Activated CD4-positive, CD25-positive, alpha-beta regulatory T cell treated with anti-CD3 and anti-CD28 coated beads, Interleukin-2, amount 50 U/mL, for 24 hours (primary cell): ENCODE measurements at places on chromosomes 12 and 14.

DNA sequence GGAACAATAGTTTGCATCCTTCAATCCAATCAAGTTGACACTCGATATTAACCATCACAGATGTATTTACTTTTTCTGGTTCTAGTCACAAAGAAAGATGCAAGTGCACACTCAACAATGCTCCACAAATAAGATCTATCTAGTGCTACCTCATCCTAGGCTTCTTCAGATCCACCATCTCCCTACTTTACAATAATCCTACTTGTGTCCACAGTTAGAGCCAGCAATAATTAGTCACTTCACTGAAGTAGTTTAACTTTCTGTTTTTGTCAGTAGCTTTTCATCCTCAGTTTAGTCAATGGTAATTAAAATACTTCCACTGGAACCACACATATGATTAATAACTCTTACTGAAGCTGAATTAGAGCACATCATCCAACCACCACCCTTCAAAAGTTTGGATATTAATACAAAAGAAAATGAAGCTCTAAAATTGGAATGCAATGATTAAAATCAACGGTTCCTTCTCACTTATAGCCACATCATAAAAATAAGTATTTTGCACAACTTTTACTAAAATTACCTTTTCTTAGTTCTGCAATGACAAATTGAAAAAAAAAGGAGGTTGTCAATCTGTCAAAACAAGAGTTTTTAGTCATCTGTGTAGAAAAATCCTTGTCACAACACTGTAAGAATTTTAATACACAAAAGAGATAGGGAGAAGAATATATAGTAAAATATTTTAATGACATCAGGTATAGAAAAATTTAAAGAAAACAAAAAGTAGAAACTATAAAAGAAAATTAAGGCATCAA is 28.2 kb upstream of the SNRPF start:
- ATAC-seq = no peak

DNA sequence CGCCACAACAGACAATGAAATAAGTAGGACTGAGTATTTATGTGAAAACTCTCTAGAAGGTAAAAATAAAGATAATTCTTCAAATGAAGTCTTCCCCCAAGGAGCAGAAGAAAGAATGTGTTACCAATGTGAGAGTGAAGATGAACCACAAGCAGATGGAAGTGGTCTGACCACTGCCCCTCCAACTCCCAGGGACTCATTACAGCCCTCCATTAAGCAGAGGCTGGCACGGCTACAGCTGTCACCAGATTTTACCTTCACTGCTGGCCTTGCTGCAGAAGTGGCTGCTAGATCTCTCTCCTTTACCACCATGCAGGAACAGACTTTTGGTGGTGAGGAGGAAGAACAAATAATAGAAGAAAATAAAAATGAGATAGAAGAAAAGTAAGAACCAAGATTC is 82.7 kb downstream of the VEZT start:
- ATAC-seq = no peak

DNA sequence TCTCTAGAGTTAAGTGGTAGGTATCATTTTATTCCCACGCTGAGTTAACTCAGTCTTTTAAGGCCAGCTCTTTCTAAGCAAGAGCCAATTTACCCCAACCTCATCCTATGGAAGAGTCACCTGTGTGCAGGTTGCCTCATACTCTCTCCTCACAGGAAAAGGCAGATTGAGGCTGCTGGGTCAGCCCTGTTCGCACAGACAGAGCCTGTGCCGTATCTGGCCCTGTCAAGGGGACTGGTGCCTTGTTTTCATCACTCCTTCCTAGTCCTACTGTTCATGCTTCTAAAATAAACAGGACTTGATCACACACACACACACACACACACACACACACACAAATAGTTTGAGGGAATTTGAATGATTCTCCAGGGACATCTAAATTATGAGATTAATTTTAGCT is 285.0 kb downstream of the SLC6A15 start:
- ATAC-seq = no peak

- no peak for ATAC-seq
Observed at GRCh38 chr14:89697281-89698060, 257.1 kb downstream of the EFCAB11 start.

DNA sequence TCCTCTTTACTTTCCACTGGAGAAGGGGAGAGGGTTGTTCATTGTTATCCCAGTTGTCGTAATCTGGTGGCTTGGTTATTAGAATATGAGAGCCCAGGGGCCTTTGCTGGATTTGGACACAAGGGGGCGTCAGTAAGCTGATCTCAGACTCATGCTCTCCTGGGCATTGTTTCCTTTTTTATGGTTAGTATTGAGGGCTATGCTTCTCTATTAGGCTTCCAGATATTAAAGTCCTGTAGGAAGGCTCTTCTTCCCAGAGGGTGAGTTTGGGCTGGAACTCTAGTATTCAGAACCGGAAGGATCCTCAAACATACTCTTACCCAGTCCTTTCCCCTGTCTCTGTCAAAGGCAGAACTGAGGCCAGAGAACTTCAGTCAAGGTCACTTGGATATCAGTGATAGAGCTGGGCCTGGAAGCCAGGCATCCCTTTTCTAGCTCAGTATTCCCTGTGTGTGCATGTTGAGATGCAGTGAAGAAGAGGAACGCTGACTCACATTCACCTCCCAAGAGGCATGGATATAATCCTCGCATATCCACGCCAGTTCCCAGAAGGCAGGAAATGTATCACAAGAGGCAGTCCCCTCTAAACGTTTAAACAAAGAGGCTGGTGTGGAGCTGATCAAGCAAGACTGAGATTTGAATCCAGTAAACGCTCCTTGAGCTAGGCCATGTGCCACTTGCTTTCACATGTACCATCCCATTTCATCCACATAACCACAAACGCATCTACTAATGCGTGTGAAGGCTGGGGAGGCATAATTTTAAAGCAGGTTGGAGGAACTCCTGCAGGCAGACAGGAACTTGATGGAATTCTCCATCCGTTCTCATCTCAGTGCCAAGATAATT is 41.6 kb downstream of the UBE3B start:
- no peak for ATAC-seq

- no peak for ATAC-seq
Observed at GRCh38 chr14:85027681-85028370, 502.1 kb upstream of the FLRT2 start.

GRCh38 chr12:72368298-72368697 is 96.1 kb downstream of the TRHDE start:
- ATAC-seq = no peak

DNA sequence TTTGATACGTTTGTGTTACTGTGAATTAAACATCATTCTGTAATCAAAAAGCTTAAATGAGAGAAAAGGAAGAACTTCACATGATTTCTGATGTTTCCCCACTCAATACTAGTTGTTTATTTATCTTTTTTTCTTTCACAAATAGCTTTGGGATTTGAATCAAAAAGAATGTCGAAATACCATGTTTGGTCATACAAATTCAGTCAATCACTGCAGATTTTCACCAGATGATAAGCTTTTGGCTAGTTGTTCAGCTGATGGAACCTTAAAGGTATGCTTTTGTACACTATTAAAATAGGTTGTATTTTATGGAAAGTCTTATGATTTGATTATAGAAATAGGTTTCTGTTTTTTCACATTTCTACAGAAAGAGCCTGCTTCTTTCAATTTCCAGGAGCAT is 41.5 kb downstream of the APAF1 start:
- ATAC-seq = no peak

GRCh38 chr12:103529306-103529705 is 33.5 kb upstream of the C12orf42 start:
- ATAC-seq = no peak

GRCh38 chr14:64715628-64716412 is 11.6 kb downstream of the PLEKHG3 start:
- ATAC-seq = no peak

- no peak for ATAC-seq
Observed at GRCh38 chr12:96060041-96060440, 24.7 kb upstream of the LTA4H start.

- ATAC-seq = no peak
Observed at GRCh38 chr12:7099290-7099996, 7.2 kb upstream of the C1R start.

DNA sequence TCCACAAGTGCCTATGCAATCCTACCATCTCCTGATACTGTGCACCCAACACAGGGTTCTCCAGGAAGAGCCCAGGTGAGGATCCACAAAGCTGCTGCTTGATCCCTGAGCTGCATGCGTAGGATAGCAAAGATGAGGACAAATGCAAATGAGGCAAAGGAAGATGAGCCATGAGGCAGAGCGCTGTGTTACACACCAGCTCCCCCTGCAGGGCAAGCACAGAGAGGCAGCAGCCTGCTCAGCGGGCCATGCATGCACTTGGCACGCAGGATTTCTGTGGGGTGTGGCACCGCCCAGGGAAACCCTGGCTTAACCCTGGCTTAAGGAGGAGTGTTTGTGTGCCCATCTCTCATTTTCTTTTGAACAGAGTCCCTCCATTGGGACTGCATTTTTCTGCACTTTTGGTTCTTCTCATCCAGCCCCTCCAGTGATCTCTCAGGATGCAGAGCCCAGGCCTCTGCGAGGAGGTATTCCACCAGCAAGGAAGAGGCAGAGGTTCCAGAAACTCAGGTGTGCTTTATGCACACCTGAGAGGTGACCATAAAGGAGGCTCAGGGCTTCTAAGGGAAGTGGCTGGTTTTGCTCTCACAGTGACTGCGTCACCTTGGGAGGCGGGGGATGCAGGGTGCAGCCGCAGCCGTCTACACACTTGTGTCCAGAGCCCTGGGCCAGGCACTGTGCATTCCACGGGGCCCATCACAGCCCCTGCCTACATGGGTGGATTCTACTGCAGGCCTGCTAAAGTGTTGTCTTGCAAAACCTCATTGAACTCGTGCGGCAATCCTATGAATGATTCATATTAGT is 973.3 kb upstream of the TMEM132C start:
- ATAC-seq = peak; percentile 27

DNA sequence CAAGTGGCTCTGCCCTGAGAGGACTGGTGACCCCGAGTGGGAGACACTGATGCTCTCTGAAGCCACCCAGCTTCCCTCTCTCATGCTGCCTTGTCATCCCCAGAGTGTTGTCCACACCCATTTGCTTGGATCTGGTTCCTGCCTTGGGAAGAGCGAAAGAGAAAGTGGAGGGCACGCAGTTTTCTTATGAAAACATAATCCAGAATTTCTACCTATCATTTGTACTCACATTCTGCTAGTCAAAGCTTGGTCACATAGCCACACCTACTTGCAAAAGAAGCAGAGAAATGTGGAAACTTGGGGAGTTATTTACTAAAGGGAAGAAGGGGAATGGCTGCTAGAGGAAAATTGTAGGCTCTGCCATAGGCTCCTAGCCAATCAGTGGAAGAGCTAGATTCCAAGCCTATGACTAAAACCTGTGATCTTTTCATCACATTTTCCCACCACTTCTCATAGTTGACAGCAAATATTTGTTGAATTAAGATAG is 326.3 kb downstream of the ZFP36L1 start:
- ATAC-seq = no peak

GRCh38 chr12:53482626-53483168 is 16.6 kb downstream of the MAP3K12 start:
- ATAC-seq = no peak

DNA sequence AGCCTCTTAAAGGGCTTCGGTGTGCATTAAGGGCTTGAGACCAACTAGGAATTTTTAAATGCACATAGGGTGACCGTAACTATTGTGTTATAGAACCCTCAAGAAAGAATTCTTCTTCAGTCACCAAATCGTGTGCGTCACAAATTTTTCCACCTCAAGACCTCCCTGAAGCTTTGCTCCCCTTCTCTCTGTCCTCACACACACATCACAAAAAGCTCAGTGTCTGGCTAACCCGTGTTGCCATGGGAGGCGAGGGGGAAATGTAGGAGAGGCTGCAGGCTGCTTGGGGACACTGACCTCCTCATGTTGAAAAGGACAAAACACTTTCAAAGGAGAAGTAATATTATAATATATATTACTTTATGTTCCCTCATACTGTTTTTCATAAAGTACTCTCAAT is 10.6 kb downstream of the SSPN start:
- ATAC-seq = no peak

DNA sequence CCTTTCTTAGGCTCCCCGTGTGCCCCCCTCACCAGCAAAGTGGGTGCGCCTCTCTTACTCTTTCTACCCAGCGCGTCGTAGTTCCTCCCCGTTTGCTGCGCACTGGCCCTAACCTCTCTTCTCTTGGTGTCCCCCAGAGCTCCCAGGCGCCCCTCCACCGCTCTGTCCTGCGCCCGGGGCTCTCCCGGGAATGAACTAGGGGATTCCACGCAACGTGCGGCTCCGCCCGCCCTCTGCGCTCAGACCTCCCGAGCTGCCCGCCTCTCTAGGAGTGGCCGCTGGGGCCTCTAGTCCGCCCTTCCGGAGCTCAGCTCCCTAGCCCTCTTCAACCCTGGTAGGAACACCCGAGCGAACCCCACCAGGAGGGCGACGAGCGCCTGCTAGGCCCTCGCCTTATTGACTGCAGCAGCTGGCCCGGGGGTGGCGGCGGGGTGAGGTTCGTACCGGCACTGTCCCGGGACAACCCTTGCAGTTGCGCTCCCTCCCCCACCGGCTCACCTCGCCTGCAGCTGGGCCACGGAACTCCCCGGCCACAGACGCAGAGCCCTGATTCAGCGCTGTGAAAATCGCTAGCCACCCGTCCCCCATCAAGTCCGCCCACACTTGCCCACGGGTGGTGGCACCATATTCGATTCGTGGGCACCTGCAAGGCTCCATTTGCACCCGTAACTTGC is 1.3 kb downstream of the TMEM233 start:
- ATAC-seq = no peak

- no peak for ATAC-seq
Observed at GRCh38 chr14:51677738-51678137, 26.0 kb downstream of the FRMD6 start.

GRCh38 chr14:77338302-77338701 is 17.5 kb downstream of the GSTZ1 start:
- ATAC-seq = no peak

DNA sequence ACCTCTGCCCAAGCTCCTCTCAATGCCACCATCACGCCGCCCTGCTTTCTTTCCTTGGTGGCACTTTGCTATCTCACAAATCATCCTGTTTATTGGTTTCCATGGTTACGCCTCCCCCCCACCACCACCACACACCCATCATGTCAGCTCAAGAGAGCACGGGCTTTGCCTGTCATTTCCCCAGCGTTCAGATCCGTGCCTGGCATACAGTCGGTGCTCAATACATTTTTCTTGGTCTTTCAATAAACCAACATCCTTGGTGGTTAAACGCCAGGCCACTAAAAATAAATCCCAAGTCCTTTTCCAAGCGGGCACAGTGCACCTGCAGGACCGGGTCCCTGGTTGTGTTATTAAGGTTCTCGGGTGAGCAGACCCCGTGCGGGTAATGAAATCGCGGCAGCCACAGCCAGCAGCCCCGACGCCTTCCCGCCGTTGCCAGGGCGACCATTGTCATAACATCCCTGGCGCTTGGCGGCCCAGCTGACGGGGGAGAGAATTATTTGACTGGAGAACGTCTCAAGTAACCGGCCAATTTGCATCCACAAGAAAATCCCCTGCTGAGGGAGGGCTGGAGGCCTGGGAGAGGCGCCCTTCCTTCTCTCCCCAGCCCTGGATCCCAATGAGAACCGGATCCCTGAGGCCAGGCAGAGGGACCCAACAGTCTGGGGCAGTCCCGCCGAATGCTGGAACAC is 92.9 kb downstream of the KSR2 start:
- no peak for ATAC-seq

GRCh38 chr14:38835874-38836273 is 267.2 kb downstream of the SEC23A start:
- no peak for ATAC-seq
